ENCODE measurements at places on chromosomes 11 and 22. TPM values are rescaled to one million over a fixed set of nuclear protein-coding genes. Genes with fewer than 3 reads are reported as not detected.

NPAS4 gene
- 0.19 TPM for total RNA-seq

CD3E gene
- total RNA-seq, result 14.3 TPM

DNA sequence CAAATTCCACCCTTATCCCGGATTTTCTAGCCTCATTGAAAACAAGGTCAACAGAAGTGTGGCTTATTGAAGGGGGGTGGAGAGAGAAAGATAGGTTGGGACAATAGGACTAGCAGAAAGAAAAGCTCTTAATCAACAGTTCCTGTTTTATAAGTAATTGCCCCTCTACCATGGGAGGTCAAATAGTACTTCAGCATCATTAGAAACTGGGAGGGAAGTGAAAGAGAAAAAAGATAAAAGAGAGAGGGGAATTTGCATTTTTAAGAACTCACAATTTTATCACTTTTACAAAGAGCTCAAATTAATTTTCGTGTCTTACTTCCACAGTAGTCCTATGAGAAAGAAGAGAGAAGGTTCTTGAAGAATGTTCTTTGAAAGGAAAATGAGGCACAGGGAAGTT lies 89.2 kb downstream of the AMOTL1 start:
- DNase-seq, result no peak
- no peaks in the 10 kb centered on the region for H3K4me1 ChIP-seq
- H3K36me3 ChIP-seq, result peaks cover 4% of the 10 kb centered on the region
- H3K27me3 ChIP-seq, result no peaks in the 10 kb centered on the region
- no peak overlapping the region for H3K4me3 ChIP-seq
- H3K27ac ChIP-seq, result no peak overlapping the region

DNA sequence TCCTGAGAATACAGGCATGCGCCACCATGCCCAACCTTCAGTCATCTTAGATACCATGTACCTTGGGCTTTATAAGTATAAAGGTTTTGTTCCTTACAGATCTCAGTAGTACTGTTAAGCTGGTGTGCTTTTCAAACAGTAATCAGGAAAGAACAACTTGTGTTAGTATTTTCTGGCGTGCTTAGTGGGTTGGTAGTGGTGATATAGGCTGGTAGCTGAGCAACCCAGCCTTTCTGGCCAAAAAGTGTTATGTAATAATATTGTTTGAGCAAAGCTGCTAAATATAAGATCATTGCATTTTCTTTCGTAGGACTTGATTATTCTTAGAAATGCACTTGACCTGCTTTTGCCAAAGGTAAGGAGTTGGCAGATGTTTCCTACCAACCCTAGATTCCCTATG lies 6.5 kb downstream of the ADSL start:
- H3K27ac ChIP-seq, result no peak overlapping the region
- H3K4me1 ChIP-seq, result no peaks in the 10 kb centered on the region
- H3K27me3 ChIP-seq, result no peaks in the 10 kb centered on the region
- H3K4me3 ChIP-seq, result no peak overlapping the region

- no peak overlapping the region for H3K27ac ChIP-seq
- H3K4me3 ChIP-seq, result no peak overlapping the region
- DNase-seq, result no peak
- no peaks in the 10 kb centered on the region for H3K36me3 ChIP-seq
- peaks cover 58% of the 10 kb centered on the region for H3K4me1 ChIP-seq
- no peaks in the 10 kb centered on the region for H3K27me3 ChIP-seq
These were observed 13.5 kb downstream of the LRP5 start for GRCh38 chr11:68325907-68326220.
